ENCODE measurements at places on chromosomes 12 and 14.

DNA sequence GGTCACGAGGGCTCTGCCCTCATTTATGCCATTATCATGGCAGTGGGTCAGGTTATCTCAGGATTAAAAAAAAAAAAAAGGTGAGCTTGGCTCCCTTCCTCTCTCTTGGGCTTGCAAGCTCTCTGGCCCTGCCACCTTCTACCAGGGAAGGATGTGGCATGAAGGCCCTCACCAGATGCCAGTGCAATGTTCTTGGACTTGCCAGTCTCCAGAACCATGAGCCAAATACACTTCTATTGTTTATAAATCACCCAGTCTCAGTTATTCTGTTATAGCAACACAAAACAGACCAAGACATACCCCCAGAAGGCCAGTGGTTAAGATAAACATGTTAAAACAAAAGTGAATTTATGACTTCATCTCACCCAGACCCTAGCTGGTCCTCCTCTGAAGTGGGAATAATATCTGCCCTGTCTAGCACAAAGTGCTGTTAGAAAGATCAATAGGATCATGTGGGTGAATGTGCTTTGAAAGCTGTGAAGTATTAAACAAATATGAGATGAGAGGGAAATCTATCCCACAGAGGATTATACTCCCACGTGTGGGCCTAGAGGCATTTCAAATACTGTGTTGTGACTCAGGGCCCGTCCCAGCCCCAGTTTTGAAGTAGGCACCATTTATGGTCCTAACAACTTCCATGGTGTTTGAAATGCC is 88.6 kb downstream of the NINJ2 start:
- DNase-seq = no peak

GRCh38 chr14:99579903-99580571 is 24.0 kb downstream of the CCDC85C start:
- DNase-seq = no peak

DNA sequence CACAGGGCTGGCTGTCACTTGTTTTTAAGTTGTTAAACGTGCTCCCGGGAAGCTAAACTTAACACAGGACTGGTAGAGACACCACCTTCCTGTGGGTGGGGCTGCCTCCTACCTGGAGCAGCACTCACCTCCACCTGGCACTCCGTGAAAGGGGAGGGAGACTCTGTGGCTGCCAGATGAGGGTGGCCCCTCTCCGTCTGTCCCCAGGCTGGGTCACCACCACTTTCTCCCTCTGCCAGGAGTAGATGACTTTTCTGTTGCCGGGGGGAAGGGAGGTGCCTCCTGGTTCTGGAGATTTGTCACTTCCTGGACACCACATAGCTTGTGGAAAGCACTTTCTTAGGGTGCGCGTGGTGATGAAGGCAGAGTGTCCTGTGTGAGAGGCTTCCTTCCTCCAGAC is 81.3 kb downstream of the WDR20 start:
- DNase-seq = no peak

DNA sequence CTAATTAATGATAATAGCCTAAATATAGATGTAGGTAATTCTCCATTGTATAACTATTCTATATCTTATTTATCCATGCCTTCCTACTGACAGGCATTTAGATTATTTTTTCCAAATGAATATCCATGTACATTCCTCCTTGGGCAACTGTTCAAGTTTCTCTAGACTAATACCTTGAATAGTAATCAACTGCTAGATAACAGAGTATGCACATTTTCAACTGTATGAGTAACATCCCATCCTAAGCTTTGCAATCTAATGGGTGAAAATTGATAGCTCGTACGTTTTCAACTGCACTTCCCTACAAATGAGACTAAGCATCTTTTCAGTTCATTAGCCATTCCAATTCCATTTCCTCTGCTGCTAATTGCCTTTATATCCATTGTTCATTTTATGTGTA is 37.0 kb downstream of the YAF2 start:
- no peak for DNase-seq

Data from MV-4-11 (cell line).